ENCODE measurements at places on chromosomes 1 and 21.

DNA sequence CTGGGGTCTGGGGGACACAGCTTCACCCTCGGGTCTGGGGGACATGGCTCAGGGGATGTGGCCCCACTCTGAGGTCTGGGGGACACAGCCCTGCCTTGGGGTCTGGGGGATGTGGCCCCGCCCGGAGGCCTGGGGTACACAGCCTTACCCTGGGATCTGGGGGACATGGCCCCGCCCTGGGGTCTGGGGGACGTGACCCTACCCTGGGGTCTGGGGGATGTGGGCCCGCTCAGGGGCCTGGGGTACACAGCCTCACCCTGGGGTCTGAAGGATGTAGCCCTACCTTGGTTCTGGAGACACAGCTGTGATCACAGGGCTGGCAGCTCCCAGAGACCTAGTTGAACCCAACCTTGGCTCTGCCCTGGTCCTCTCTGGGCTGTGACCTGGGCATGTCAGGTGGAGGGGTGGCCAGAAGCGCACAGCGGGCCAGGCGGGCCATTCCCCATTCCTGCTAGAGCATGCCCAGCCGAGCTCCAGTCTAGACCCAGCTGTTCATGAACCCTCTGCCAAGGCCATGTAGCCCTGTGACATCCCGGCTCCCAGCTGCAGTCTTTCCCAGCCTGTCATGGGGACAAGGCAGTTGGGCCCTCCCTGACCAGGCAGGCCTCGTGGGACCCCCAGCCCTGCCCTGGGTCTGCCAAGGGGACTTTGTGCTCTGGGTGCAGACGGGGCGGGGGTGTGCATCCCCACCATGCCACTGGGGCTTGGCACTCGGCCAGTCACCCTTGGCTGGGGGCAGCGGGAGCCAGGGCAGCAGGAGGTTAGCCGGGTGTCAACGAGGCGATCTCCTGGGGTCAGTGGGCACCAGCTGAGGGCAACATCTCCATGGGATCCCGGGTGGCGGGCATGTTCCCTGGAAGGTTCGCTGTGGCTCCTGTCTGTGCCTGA lies 43.9 kb downstream of the WNT9A start:
- no peak for DNase-seq

- DNase-seq: no peak
Observed at GRCh38 chr1:74388855-74389254, 123.6 kb downstream of the LRRC53 start.

DNA sequence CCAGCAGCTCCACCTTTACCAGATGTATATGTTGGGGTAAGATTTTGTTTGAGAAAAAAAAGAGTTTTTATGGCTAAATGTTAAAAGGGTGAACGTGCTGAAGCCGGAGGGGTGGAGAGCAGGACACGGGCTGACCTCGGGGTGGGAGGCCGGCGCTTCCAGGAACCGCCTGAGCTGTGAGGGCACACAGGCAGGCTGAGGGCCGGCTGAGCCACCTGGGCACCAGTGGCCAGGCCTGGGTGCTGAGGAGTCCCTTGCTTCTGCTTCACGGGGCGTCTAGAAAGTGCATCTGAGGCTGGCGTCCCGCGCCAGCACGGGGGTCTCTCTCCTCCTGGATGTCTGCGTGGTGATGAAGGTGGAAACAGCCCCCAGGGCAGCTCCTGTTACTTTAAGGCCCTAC lies 33.6 kb upstream of the ADARB1 start:
- no peak for DNase-seq

DNA sequence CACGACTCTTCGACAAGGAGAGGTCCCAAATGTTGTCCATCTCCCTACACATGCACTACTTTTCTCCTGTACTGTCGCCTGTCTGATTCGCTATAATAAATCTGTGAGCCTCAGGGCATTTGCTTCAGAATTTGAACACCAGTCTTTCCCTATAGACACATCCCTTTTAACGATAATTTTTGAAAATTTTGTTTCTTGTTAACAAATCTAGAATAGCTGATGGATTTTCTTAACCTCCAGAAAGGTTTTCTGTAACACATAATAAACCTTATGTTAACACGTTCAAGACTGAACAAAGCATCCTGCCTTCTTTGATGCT lies 704 bp downstream of the CAPZA1 start:
- no peak for DNase-seq

GRCh38 chr1:64542118-64542517 lies 72.2 kb downstream of the CACHD1 start:
- no peak for DNase-seq

DNA sequence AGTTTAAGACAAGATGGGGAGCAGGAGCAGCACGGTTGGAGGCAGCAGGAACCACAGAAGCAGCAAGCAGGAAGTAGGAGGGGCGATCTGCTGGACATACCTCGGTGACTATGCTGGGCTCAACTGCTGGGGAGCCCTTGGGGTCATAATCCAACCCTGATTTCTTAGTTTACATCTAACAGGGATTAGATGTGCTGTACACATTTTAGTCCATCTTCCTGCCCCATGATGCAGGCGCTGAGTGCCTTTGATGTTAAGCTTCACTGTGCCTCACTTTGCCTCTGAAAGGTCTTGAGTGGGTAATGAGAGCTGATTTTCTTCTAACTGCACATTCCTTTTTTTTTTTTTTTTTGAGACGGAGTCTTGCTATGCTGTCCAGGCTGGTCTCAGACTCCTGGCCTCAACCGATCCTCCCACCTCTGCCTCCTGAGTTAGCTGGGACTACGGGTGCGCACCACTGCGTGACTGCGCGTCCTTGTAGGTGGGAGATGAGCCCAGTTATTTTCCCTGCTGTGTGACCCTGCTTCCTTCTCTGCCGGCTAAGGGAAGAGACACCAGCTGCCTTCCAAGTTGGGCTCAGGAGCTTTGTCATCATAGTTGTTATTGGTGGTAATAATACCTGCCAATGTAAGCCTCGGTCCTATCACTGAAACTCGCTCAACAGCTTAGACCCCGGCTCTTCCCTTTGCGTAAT lies 1.1 kb upstream of the RCAN3 start:
- no peak for DNase-seq

DNA sequence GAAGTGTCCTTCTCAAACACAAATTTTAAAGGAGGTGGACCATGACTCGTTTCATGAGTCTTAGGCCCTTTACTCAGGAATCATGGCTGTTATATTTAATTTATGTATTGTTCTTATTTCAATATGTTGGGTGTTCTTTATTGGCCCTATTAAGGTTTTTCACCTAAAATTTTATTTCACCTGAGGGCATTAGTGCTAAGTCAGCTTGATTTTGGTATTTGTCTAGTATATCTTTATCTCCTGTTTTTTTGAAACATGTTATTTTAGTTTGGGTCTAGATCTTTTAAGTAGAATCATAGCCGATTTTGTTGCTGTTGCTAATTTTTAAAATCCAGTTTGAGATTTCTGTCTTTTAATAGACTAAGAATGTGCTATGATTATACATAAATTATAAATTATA lies 430.4 kb downstream of the RPS6KC1 start:
- DNase-seq: no peak

GRCh38 chr1:29213055-29213454 lies 17.7 kb downstream of the MECR start:
- DNase-seq: no peak
